ENCODE measurements at places on chromosomes 13 and 19.

- DNase-seq = no peak
These were observed 2.9 kb downstream of the CCDC8 start for GRCh38 chr19:46410205-46411087.

DNA sequence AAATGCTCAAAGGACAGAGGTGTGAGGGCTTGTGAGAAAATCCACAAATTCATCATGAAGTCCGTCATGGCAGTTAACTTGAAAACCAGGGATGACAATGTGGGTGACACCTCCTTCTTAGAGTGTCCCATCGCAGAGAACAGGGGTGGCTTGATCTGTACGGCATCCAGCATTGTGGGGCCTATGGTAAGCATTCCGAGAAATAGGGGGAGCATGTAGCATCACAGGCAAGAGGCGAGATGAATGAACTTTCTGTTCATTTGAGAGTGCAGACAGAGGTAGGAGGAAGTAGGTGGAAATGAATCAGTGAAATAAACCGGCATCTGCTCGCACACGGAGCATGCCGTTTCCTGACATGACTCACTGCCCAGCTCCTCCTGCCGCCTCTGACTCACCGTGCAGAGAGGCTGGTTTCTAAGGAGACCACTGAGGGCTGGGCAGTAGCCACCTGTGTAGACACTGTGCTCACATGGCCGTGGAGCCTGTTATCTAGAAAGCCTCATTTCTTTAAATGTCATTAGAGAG, 339.0 kb downstream of the RFC3 start:
- peak; percentile 51 for DNase-seq

- no peak for DNase-seq
These were observed 3.6 kb downstream of the CDC42EP5 start for GRCh38 chr19:54469496-54469934.

GRCh38 chr19:33630880-33631608, 9.3 kb downstream of the CHST8 start:
- no peak for DNase-seq

GRCh38 chr13:21522130-21522529, 63.0 kb upstream of the ZDHHC20 start:
- no peak for DNase-seq

- DNase-seq = peak; percentile 34
These were observed 6.9 kb downstream of the REXO1 start for GRCh38 chr19:1841209-1841924.

DNA sequence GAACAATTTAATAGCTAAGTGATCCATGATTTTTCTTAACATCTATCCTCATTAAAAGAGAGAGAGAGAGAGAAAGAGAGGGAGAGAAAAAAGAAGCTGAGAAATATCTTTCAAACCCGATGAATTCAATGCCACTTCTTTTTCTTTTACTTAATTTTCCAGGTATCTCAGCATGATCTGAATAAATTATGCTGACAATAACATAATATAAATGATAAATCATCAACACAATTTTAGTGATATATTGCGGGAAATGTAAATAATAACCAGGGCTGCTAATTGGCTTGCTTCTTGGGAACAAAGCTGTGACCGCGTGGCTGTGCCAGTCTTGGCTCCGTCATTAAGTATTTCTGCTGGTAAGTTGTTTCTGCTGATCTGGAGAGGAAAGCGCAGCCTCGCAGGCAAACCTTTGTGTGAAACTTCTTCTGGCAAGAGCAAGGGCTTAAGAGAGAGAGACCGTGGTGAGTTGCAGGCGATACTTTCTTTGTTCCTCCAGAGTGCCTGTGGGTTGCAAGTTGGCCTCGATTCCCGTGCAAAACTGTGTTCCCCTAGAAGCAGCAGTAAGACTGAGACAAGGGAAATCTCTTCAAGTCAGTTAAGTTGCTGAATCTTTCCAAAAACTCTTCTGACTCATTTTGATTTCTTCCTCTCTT, 489.1 kb upstream of the TSHZ3 start:
- DNase-seq = no peak

GRCh38 chr13:43767341-43767931, 19.3 kb downstream of the ENOX1 start:
- DNase-seq = no peak

DNA sequence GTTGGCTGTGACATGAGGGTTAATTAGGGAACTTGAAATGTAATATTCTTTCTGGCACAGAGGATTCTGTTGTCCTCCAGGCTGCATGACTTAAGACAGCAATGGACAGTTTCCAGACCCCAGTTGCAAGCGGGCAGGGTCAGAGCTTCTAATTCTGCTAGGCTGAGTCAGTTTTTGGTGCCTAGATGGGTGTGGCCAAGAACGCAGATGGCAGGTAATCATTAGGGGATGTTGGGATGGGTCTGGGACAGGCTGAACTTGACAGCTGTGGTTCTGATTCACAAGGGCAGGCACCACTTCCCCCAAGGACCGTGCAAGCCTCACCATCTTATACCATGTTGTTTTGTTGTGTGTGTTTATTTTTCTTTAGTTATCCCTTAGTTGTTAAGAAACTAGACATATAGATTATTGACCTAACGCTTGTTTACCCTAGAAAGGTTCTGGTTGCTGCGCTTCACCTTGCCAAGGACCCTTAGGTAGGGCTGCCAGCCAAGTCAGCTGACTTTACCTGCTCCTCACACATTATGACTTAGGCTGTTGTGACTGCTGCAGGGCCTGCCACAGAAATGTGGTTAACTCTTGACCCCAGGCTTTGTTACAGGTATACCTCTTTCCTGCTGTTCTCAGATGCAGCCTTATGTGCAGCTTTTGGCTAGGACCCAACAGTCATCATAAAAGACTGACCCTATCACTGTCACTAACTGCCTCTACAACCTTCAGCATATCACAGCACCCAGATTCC, 117.7 kb upstream of the KLF12 start:
- no peak for DNase-seq

DNA sequence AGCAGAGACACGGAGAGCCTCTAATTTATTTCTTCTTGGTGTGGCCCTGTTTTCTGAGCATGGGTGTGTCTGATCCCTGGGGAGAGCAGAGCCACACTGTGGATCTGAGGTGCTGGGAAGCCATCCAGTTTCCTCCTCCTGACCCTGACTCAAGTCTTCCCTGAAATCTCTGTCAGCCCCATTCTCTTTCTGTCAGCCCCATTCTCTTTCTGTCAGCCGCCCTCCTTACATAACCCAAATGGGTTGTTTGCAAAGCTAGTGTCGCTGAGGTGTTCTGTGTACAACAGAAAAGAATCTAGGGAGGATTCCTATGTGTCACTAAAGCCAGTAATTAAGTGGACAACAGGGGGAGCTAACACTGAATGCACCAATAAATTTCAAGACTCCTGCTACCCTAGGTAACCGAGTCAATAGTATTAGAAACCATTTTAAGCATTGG, 50.2 kb downstream of the LRCH1 start:
- DNase-seq = no peak

Data from hepatic stellate cell (primary cell).